ENCODE measurements at places on chromosomes 16 and 17. TPM values are rescaled to one million over a fixed set of nuclear protein-coding genes. Genes with fewer than 3 reads are reported as not detected.

GRCh38 chr17:49577963-49578362 lies 2.3 kb downstream of the NXPH3 start:
- no peaks in the 10 kb centered on the region for H3K27me3 ChIP-seq
- DNase-seq, result no peak
- H3K4me1 ChIP-seq, result peaks cover 16% of the 10 kb centered on the region
- H3K27ac ChIP-seq, result peak overlapping the region; percentile 60

DNA sequence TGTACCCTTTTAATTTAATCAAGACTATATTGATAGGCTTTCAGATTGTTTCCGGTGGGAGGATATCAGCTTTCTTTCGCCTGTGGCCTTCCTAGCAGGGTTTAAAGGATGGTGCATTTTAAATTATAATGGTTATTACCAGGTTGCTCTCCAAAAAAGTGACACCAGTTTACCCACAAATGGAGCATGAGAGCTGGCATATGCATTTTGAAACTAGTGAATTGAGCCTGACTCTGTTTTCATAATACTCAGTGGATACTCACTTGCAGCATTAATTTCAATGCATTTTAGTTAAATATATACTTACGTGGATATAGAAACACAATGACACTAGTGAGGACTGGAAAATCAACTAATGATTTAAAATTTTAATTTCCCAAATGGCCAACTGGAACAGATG lies 5.8 kb downstream of the MYL4 start:
- H3K4me1 ChIP-seq, result no peaks in the 10 kb centered on the region
- no peaks in the 10 kb centered on the region for H3K27me3 ChIP-seq
- no peak overlapping the region for H3K4me3 ChIP-seq

DNA sequence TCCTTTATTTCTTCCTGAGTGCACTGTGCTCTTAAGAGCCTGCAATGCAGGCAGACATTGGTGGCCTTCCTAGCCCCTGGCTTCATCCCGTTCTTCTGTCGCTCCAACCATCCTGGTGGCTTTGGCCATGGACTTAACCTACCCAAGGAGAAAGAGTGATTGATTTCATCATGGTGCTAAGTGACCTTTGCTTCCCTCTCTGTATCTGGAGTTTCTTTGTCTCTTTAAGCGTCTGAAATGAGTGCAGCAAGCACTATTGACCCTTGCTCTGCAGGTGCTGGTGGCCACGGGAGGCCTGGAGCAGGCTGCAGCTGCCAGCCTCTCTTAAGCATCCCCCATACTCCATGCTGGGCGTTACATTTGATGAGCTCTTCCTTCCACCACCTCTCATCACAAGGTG lies 60.5 kb downstream of the RAP1GAP2 start:
- H3K4me1 ChIP-seq, result peaks cover 31% of the 10 kb centered on the region
- no peak overlapping the region for H3K27ac ChIP-seq
- DNase-seq, result no peak
- no peaks in the 10 kb centered on the region for H3K36me3 ChIP-seq

DNA sequence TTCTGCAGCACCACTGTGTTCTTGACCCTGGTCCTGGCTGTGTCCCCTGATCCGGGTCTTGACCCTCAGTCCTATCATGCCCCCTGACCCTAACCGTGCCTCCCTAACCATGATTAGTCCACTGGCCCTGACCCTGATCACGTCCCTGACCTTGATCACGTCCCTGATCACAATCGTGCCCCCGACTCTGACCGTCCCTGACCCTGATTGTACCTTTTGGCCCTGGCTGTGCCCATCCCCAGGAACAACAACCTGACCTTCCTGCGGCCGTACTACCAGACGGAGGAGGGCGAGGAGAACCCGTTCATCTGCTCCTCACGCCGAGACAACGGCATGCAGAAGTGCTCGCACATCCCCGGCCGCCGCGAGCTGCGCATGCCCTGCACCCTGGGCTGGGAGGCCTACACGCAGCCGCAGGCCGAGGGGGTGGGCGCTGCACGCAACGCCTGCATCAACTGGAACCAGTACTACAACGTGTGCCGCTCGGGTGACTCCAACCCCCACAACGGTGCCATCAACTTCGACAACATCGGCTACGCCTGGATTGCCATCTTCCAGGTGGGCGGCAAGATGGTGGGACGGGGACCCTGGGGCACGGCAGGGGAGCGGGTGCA lies 24.9 kb downstream of the TPSG1 start:
- no peak overlapping the region for H3K4me3 ChIP-seq
- H3K27ac ChIP-seq, result no peak overlapping the region
- no peaks in the 10 kb centered on the region for H3K36me3 ChIP-seq
- DNase-seq, result no peak

DNA sequence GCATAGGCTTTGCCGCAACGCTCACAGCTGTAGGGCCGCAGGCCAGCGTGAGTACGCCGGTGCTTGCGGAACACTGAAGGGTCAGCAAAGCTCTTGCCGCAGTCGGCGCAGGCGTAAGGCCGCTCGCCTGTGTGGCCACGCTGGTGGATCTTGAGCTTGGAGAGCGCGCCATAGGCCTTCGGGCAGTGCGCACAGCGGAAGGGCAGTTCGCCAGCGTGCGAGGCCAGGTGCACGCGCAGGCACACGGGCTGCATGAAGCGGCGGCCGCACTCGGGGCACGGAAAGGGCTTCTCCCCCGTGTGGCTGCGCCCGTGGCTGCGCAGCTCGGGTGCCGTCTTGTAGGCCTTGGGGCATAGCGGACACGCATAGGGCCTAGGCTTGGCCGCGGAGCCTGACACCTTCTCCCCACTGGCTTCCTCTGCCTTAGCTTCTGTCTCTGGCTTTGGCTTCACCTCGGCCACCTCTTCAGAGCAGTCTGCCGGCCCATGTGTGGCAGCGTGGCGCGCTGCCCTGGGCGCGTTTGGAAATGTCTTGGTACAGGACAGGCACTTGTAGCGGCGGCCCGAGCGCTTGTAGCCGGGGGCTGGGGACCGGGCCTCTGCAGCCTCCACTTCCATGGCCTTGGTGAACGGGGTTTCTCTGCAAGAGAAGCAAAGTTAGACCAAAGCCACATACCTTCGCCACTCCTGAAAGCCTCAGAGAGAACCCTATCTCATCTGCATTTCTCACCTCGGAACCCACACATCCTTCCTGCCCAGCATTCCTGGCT lies 10.0 kb downstream of the ZNF668 start:
- H3K4me3 ChIP-seq, result no peak overlapping the region
- H3K36me3 ChIP-seq, result peaks cover 41% of the 10 kb centered on the region
- DNase-seq, result no peak
- no peaks in the 10 kb centered on the region for H3K27me3 ChIP-seq

DNA sequence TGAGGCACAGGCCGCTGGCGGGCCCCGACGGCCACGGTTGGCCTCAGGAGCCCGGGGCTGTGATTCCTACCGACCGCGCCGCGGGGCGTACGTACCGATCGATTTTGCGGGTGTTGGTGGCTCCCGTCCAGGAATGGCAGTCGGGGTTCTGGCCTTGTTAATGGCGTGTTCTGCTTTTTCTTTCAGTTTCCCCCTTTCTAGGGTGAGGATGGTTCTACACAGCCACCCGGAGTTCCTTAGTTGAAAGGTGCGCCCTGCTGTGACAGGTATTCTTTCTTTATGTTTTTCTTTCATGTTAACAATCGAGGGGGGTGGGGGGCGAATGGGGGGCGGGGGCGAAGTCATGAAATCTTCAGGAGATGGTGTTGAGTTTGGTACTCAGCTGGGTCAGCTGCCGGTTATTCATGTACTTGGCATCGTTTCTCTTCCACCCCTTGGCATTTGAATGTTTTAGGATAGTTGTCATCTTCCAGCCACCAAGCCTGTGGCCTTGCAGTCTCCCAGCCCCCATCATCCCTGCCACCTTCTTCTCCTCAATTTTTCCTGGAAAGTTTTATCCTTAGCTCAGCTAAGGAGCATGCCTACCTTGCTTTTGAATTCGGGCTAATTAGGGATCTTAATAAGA lies 802 bp downstream of the CYLD start:
- peak overlapping the region; percentile 73 for H3K4me3 ChIP-seq
- peak overlapping the region; percentile 97 for H3K27ac ChIP-seq
- DNase-seq, result no peak

DNA sequence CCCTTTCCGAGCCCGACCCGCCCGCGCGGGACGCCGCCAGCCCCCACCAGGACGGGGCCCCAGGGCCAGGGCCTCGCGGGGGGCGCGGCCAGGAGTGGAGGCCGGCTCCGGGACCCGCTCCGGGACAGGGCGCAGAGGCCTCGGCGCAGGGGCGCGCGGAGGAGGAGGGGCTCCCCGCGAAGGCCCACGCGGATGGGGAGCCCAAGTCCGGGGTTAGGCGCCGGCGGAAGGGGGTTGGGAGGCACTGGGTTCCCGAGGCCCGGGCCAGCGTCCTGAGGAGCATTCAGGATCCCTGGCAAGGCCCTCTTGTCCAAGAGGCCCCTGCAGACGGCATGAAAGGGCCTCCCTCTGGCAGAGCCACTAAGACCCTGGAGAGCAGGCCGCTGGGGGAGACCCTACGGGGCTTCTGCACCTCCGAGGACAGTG lies 57.8 kb upstream of the CIBAR2 start:
- H3K36me3 ChIP-seq, result no peaks in the 10 kb centered on the region
- no peaks in the 10 kb centered on the region for H3K27me3 ChIP-seq
- H3K27ac ChIP-seq, result no peak overlapping the region

- no peaks in the 10 kb centered on the region for H3K36me3 ChIP-seq
- peaks cover 91% of the 10 kb centered on the region for H3K4me1 ChIP-seq
- peak; percentile 72 for DNase-seq
Measured at GRCh38 chr16:70685938-70686375, at the start of gene MTSS2. TSS of gene MTSS2 (minus strand) at chr16:70686053. CDS start at chr16:70685791, 262 bp downstream.

The SPATA32 gene
- not detected for total RNA-seq

DNA sequence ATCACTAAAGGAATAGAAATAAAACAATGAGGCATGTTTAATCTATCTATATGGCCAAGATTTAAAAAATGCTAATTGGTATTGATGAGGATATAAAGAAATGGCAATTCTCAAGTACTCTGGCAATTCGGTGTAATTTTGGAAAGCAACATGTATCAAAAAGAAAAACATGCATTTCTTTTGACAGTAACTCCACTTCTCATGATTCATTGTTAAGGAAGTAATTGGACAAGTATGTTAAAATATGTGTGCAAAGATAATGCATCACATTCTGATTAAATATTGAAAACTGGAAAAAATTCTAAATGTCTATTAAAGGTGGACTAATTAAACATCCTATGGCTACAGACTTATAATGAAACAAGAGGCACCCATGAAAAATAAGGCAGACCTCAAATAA lies 81.2 kb downstream of the CREBBP start:
- DNase-seq, result no peak
- H3K27me3 ChIP-seq, result no peaks in the 10 kb centered on the region
- no peaks in the 10 kb centered on the region for H3K4me1 ChIP-seq
- no peaks in the 10 kb centered on the region for H3K36me3 ChIP-seq
- H3K27ac ChIP-seq, result no peak overlapping the region

The MYH11 gene
- total RNA-seq, result 33.7 TPM

- no peaks in the 10 kb centered on the region for H3K36me3 ChIP-seq
- H3K4me1 ChIP-seq, result peaks cover 33% of the 10 kb centered on the region
- no peak for DNase-seq
- no peaks in the 10 kb centered on the region for H3K27me3 ChIP-seq
- no peak overlapping the region for H3K27ac ChIP-seq
Measured at GRCh38 chr16:84737192-84738011, 37.6 kb downstream of the USP10 start.

DNA sequence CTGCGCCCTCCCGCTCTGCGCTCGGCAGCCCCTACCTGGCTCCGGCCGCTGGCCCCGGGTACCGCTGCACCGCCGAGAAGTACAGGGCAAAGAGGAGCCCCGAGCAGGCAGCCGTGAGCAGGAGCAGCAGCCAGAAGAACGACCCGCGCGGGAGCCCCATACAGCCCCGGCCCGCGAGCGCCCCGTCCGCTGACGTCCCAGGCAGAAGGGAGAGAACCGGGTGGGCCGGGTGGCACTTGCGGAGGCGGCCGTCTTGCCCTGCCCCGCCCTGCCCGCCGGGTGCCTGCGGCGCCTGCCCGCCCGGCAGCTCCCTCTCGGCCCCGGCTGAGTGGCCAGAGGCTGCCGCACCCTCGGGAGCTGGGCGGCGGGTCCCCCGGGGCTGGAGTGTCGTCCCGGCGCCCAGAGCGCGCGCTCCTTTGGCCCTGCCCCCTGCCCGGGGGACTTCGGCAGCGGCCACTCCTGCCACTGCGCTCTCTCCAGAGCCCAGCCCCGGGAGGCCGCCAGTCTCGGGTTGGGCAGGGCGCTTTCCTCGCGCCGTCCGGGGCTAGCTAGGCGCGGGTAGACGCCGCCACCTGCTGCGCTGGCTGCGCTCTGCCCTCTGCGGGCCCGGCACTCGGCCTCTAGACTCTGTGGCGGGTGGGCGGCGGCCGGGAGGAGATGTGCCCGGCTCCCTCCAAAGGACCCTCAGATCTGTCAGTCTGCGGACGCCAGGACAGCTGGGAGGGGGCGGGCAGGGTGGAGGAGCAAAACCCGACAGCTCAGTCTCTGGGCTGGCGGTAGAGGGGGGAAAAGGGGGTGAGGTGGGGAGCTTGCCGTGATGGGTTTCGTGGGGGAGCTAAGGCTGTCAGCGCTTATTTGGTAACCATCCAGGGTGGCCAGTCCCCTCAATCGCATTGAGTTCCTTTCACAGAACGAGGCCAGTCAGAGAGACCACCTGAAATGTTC lies at the start of gene ST6GALNAC2:
ST6GALNAC2 (minus strand) TSS at position 212 of the 945 bp plus-strand sequence; CDS start at position 160, 52 bp downstream.
- no peaks in the 10 kb centered on the region for H3K36me3 ChIP-seq
- no peaks in the 10 kb centered on the region for H3K27me3 ChIP-seq
- no peak for DNase-seq
- H3K27ac ChIP-seq, result peak within 1 kb of the TSS; percentile 86
- H3K4me3 ChIP-seq, result peak within 1 kb of the TSS; percentile 76
- peaks cover 8% of the 10 kb centered on the region for H3K4me1 ChIP-seq

- H3K27ac ChIP-seq, result peak overlapping the region; percentile 99
- H3K4me1 ChIP-seq, result no peaks in the 10 kb centered on the region
- H3K36me3 ChIP-seq, result no peaks in the 10 kb centered on the region
- peak overlapping the region; percentile 54 for H3K4me3 ChIP-seq
Measured at GRCh38 chr17:8189041-8189710, 804 bp downstream of the BORCS6 start.

GRCh38 chr17:13560935-13561334 lies 40.8 kb downstream of the HS3ST3A1 start:
- H3K27me3 ChIP-seq, result no peaks in the 10 kb centered on the region
- no peak overlapping the region for H3K27ac ChIP-seq
- H3K4me1 ChIP-seq, result no peaks in the 10 kb centered on the region
- no peak for DNase-seq
- no peaks in the 10 kb centered on the region for H3K36me3 ChIP-seq

- DNase-seq, result no peak
- H3K4me3 ChIP-seq, result no peak overlapping the region
- no peaks in the 10 kb centered on the region for H3K27me3 ChIP-seq
- H3K36me3 ChIP-seq, result no peaks in the 10 kb centered on the region
- no peak overlapping the region for H3K27ac ChIP-seq
Measured at GRCh38 chr17:15648386-15648785, 28.9 kb upstream of the FBXW10B start.

The MYH3 gene
- 8.1 TPM for total RNA-seq

Measured in tibial nerve (tissue), 4 donors.